ENCODE measurements at places on chromosomes 12 and 14. TPM values are rescaled to one million over a fixed set of nuclear protein-coding genes. Genes with fewer than 3 reads are reported as not detected.

PTPRR gene
- 0.25 TPM for total RNA-seq

KRT82 gene
- total RNA-seq, result not detected

C12orf54 gene
- total RNA-seq, result not detected

CACNA2D4 gene
- not detected for total RNA-seq

RPL10L gene
- total RNA-seq, result not detected

LMNTD1 gene
- 0.13 TPM for total RNA-seq

RNASE3 gene
- not detected for total RNA-seq

PTGER2 gene
- 6.2 TPM for total RNA-seq

NXPH4 gene
- 5.7 TPM for total RNA-seq

RNASE4 gene
- 35.9 TPM for total RNA-seq

SOAT2 gene
- total RNA-seq, result not detected

GALNT16 gene
- 1.4 TPM for total RNA-seq

PTCSC3 gene
- not detected for total RNA-seq

SGPP1 gene
- total RNA-seq, result 38.4 TPM

RNF34 gene
- total RNA-seq, result 42.8 TPM

HCAR3 gene
- total RNA-seq, result not detected

CCDC60 gene
- total RNA-seq, result not detected

DEGS2 gene
- total RNA-seq, result not detected

MYF6 gene
- total RNA-seq, result not detected

CCDC197 gene
- total RNA-seq, result not detected

AQP6 gene
- not detected for total RNA-seq

GRIN2B gene
- total RNA-seq, result not detected

OR4E2 gene
- not detected for total RNA-seq

IFNG gene
- total RNA-seq, result not detected

RAPGEF3 gene
- 3.7 TPM for total RNA-seq

RNF212B gene
- total RNA-seq, result not detected

CLEC1B gene
- not detected for total RNA-seq

Data from GM23248 (cell line).